Natural killer cell (primary cell): ENCODE measurements at places on chromosomes 2 and 18. TPM values are rescaled to one million over a fixed set of nuclear protein-coding genes. Genes with fewer than 3 reads are reported as not detected.

The LOXHD1 gene
- 0.11 TPM for total RNA-seq

The C1QL2 gene
- total RNA-seq, result not detected

The LAMA1 gene
- total RNA-seq, result not detected

The ZSCAN30 gene
- 15.4 TPM for total RNA-seq

The BCL2 gene
- 28.2 TPM for total RNA-seq

The FAM228A gene
- 0.34 TPM for total RNA-seq

The RGPD3 gene
- total RNA-seq, result 0.73 TPM

The SLC4A3 gene
- 0.45 TPM for total RNA-seq

The REG3A gene
- not detected for total RNA-seq

The TEKT4 gene
- not detected for total RNA-seq

The EFEMP1 gene
- total RNA-seq, result not detected

The CHST9 gene
- total RNA-seq, result not detected

The ANAPC1 gene
- total RNA-seq, result 38.7 TPM

The PEX13 gene
- total RNA-seq, result 18.1 TPM

The TEX44 gene
- total RNA-seq, result not detected

The MEIS1 gene
- 5.4 TPM for total RNA-seq
